Activated CD4-positive, alpha-beta T cell treated with anti-CD3 and anti-CD28 coated beads for 36 hours (primary cell): ENCODE measurements at places on chromosomes 13 and 19.

GRCh38 chr13:27375686-27376326, 48.6 kb upstream of the GTF3A start:
- peak; percentile 74 for DNase-seq

GRCh38 chr13:99982036-99982730, 599 bp downstream of the ZIC2 start:
- DNase-seq: peak; percentile 62

- no peak for DNase-seq
Measured at GRCh38 chr19:5002143-5002542, 33.2 kb downstream of the KDM4B start.

DNA sequence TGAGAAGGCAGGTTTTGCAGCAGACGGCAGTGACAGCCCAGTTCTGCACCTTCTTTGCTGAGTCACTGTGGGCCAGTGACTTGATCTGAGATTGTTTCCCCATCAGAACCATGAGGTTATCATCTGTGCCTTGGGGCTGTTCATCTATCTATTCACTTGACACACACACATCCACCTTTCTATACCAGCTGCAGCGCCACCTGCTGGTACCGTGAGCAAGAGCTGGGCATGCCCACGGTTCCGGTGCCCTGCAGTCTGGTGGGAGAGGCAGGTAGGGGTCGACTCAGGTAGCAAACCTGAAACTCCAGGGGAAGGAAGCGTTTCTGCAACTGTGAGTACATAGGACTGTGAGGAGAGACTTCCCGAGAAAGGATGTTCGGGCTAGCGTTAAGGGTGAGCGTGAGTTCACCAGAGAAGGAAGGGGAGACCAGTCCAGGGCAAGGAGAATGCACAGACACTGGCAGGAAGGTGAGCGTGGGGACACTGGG, 7.5 kb upstream of the LIN7B start:
- DNase-seq: peak; percentile 82

- DNase-seq: no peak
Measured at GRCh38 chr19:16496613-16496983, 404 bp downstream of the C19orf44 start.

DNA sequence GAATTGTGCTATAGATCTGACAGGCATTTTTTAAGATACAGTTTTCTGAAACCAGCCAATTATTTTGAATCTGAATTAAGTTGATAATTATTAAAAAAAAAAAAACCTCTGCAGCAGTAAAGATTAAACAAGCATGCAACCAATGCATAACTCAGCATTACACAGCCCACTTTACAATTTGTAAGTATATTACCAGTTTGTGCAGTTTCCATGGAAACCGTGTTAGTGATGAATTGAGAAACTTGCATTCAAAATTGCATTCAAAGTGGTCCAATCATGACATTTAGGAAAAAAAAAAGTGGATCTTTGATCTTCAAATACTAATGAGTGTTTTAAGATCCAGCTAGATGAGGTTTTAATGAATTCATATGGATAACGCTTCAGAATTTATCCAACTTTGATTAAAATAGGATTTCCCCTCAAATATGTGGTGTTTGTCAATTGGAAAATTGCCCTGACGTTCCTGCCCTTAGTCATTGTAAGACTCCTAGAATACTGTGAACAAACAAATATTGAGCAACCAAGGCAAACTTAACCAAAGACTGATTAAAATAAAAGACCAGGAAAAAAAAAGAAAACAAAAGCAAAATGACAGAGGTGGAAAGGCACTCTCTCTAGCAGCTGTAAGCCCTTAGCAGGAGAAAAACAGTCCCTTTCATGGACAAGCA, 314.8 kb upstream of the MAB21L1 start:
- DNase-seq: no peak

DNA sequence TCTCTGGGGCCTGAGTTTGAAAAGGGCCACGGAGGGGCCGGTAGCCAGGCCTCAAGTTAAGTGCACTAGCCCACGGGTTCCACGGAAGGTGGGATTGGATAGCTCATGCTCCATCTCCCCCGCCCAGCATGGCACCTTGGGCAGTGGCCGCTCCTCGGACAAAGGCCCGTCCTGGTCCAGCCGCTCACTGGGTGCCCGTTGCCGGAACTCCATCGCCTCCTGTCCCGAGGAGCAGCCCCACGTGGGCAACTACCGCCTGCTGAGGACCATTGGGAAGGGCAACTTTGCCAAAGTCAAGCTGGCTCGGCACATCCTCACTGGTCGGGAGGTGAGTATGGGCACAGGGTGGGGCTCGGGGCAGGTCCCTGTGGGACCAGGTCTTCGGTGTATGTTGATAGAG, 7.8 kb downstream of the MARK4 start:
- no peak for DNase-seq

DNA sequence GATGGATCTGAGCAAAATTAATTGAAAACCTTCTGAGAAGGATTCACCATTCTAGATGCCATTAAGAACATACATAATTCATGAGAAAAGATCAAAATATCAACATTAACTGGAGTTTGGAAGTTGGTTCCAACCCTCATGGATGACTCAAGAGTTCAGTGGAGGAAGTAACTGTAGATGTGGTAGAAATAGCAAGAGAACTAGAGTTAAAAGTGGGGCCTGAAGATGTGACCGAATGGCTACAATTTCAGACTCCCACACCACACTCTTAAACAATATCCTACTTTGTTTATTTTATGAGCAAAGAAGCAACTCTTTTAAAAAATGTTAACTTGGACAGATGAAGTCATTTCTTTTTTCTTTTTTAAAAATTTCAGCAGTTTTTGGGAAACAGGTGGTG, 354.3 kb downstream of the KLF12 start:
- DNase-seq: no peak

DNA sequence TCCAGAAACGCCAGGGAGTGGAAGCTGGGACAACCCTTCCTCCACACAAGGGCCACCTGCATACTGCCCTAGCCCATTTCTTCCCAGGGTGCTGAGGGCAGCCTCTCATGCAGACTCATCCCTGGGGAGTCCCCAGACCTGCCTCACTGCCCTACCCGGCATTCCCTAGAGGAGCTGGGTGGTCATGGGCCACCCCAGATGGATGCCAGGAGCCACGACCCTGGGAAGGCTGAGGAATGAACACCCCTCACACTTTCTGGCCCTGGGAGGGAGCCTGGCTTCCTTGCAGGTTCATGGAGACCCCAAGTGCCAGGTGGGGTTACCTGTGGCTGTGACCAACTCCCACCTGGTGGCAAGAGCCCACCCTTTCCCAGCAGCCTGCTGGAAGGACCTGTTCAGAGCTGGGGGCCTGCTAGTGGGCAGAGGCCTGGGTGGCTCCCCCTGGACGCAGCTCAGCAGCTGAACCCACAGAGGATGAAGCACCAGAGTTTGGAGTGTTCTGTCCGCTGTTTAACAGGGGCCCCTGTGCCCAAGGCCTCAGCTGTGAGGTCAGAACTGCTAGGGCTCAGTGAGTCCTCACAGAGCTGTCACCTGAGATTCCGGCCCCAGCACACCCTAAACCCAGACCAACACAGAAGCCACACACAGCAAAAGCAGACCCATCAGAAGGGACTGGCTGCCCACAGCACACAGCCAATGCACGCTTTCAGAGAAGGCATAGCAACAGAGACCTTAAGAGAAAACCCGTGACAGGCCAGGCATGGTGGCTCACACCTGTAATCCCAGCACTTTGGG, 6.6 kb downstream of the ACP4 start:
- no peak for DNase-seq

GRCh38 chr19:17309965-17310461, 650 bp downstream of the DDA1 start:
- DNase-seq: peak; percentile 51

- no peak for DNase-seq
Measured at GRCh38 chr13:65336087-65336749, 1893.9 kb downstream of the PCDH9 start.

DNA sequence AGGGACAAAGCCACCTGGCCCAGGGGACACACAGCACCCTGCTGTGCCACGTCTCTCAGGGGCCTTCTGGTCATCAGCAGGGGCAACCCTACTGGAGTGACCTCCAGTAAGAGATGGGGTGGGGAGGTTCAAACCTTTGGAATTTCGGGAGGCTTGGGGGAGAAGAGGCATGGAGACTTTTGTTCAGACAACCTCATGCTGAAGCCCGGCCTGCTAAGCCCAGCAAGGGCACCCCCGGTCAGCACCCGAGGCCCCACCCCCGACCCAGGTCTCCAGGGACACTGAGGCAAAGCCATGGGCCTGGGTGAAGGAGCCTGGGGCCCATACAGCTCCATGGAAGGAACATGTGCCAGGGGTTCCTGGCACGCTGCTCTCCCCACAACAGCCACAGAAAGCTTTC, 23.3 kb downstream of the ZNF787 start:
- no peak for DNase-seq

GRCh38 chr13:110835721-110836604, 78.9 kb downstream of the ANKRD10 start:
- DNase-seq: no peak

DNA sequence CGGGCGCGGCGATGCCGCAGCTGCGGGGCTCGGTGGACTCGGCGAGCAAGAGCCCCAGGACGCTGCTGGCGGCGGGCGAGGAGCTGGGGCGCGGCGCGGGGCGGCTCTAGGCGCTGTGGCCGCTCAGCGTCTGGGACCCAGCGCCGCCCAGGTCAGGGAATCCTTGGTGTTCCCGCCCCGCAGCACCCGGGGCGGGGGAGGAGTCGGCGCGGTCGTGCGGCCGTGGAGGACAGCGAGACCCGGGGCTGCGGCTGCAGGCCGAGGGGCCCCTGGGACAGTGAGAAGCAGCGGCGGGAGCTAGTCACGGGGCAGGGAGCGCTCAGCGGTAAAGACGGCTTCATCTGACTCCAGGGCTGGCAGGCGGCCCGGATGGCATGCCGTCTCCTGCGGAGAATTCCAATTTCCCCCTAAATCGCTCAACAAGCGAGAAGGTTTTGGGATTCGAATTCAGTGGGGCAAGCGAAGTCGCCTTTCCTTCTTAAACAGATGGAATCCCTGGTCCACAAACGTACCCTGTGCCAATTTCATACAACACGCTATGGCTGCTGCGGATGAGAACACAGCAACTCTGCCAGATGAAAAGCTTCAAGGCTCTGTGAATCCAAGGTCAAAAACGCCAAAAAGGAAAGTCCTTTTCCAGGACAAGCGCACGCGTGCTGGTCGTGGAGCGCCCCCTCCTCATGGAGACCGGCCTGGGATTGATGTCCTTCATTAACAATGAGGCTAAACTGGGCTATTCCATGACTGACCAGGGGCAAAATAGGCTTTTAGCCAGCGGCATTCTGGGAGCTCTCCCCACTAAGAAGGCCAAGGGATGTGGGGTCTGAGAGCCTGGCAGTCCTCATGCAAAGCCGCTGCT, 4.2 kb upstream of the ZSCAN4 start:
- DNase-seq: peak; percentile 24

DNA sequence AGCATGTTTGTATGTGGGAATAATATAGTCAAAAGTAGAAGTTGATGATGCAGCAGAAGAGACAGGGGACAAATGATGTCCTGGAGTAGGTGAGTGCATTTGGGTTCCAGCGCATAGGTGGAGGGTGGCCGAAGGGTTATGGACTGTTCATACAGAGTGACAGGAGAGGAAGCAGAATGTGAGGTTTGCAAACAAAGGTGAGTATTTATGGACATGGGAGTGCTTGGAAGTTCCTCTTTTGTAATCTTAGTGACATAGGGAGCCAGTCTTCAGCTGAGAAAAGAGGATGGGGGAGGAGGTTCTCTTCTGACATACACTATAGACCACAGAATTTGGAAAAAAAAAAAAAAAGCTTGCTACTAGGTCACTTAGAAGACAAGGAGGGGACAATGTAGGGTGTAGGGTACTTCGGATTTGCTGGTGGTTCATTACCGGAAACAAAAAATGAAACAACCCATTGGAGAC, 331.6 kb downstream of the DLEU7 start:
- no peak for DNase-seq

DNA sequence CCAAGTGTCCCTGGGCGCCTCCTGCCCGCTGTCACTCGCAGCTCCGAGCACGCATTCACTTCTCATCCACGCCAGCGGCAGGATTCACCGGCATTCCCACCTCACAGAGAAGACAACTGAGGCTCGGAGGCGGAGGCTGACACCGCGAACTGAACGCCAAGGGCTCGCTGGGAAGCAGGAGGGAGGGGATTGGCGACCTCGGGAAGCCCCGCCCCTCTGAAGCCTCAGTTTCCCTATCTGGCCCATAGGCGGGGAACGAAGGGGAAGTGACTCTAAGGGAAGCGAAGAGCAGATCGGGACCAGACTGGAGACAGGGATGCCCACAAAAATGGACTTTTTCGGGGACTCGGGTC, 256 bp downstream of the MICOS13 start:
- no peak for DNase-seq

GRCh38 chr19:40383668-40384248, 6.2 kb downstream of the HIPK4 start:
- no peak for DNase-seq

DNA sequence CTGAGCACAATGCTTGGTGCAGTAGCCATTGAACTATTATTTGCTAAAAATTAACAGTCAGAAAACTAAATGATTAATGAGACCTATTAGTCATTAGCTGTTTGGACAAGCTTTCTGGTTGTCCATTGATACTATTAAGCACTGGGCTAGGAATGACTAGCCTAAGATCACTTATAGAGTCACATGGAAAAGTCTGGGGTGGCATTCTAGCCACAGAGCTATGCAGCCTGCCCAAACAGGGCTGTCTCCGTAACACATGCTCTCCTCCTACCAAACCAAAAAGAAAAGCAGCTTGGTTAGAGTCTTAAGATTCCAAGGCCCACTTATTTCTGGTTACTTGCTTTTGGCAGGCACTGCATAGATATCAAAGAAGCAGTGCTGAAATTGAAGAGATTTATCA, 193.5 kb upstream of the NBEA start:
- no peak for DNase-seq

GRCh38 chr19:17078036-17078919, 2.7 kb downstream of the MYO9B start:
- DNase-seq: no peak

DNA sequence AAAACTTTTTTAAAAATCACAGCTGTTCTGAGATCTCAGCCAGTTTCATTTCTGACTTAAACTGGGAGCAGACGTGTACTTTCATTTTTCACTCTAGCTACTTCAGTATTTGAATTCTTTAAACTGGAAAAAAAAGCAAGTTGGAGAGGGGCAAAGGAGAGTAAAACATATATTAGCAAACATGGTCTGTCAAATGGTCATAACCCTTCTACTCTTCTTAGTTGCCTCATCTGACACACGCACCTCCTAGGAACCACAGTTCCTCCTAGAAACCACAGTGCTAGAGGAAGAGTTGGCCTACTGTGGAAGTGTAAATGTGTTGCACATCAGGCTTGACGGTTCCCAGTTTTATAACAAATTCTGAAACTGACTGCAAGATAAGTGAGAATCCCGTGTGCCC, 47.2 kb downstream of the TM9SF2 start:
- DNase-seq: no peak

GRCh38 chr19:52297601-52298364, 814 bp downstream of the ZNF480 start:
- peak; percentile 9 for DNase-seq

DNA sequence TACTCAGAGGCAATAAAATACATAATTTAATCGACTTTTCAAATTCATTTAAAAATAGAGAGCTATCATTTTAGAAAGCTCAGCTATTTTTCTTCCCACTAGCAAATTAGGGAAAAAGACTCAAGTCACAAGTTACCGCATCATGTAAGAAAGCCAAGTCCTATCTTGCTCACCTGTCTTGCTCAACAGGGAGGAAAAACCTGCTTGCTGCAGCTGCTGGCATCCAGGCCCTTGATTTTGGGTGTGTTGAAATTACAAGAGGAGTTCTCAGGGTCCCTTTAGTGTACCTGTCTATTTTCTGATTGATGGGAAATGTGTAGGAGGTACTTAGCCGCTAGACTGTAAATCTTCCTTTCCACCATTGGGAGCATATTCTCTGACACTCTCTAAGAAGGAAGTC, 22.2 kb downstream of the SLC10A2 start:
- no peak for DNase-seq
